ENCODE measurements at places on chromosomes 11 and 22.

- no peak for DNase-seq
Measured at GRCh38 chr11:10514202-10514601, 26.8 kb downstream of the RNF141 start.

DNA sequence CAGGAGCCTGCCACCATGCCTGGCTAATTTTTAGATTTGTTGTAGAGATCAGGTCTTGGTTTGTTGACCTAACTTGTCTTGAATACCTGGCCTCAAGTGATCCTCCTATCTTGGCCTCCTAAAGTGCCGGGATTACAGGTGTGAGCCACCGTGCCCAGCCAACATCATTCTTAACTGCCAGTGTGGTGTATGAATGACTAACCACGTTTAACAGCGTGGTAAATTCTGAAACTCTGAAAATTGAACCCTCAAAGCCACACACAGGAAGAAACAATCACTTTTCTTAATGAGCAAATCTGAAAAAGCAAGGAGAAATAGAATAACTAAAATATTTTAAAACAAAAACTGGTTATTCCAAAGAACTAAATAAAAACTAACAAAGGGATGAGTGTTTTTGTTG, 7.4 kb downstream of the TMEM9B start:
- no peak for DNase-seq

- no peak for DNase-seq
Measured at GRCh38 chr22:37260901-37261336, 16.9 kb upstream of the RAC2 start.

- no peak for DNase-seq
Measured at GRCh38 chr22:47628477-47629272, 866.2 kb downstream of the TBC1D22A start.

GRCh38 chr11:42870480-42870879, 441.3 kb upstream of the API5 start:
- DNase-seq: no peak

- DNase-seq: no peak
Measured at GRCh38 chr22:23187871-23188700, 7.8 kb downstream of the BCR start.

GRCh38 chr11:1931341-1932104, 12.0 kb downstream of the TNNT3 start:
- no peak for DNase-seq

DNA sequence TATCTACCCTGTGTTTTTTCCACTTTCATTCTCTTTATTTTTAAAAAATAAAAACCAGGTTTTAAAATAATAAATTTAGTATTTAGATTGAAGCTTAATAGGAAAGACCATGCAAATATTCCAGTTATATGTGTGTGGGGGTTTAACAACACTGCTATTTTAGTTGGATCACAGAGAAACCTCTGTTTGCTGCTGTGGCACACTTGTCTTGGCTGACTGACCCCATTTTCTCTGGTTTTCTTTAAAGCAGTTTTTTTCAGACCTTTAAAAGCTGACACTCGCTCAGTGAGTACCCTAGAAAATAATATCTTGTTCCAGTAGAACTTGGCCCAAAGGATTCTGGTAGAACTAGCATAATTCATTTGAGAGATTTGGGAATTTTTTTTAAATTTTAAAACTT, 31.6 kb downstream of the ACER3 start:
- DNase-seq: no peak

- no peak for DNase-seq
Measured at GRCh38 chr11:116913000-116913399, 75.6 kb upstream of the APOA1 start.

- DNase-seq: no peak
Measured at GRCh38 chr11:77055101-77055561, 11.6 kb upstream of the CAPN5 start.

DNA sequence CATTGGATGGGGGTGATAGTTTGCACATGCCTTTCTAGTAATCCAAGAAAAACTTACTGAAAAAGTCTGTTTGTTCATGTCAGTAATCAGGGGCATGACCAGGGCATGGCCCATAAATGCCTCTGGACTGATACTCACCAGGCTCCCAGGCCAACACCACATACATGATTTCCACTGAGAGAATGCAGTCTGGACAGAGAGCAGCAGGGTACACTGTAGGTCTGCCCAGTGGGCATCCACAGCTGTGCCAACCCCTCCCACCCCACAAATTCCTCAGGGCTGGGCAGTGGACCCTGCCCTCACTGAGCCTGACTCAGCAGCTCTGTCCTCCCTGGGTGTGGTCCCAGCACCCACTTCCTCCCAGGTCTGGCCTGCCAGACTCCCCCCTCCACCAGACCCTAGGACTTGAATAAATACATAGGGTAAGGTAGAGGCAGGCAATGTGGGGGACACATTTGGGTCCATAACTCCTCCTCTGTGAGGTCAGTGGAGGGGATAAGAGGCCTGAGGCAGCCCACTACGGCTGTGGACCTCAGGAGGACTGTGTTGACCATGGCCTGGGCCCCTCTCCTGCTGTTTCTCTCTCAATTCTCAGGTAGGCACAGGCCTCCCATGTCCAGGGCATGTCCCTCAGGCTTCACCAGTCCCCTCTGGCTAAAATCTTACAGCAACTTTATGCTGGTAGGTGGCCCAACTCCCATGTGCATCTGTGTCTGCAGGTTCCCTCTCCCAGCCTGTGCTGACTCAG, 92.2 kb upstream of the TOP3B start:
- DNase-seq: no peak

DNA sequence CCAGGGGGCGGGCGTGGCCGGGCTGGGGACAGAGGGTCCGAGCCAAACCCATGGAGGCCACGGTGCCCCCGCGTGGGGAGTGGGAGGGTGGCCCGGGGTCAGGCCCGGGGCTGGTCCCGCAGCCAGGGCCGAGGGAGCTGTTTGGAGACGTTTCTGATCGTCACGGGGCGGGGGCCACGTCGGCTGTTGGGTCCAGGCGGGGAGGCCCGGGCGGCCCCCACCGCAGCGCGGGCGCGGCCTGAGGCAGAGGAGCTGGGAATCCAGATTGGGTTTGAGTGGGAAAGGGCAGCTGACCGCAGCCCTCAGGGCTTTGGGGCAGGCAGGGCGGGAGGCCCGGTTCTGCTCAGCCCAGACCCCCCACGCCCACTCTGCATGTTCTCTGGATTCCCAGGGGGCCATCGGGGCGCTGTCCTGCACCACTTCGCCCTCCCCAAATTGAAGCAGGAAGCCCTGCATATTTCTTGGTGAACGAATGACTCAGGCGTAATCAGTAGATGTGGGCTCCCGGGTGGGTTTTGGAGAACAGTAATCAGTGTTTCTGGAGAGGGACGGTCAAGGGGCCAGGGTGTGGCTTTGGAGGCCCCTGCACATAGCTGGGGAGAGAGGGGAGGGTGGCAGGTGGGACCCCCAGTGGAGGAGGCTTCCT, 583 bp downstream of the MRPL23 start:
- DNase-seq: no peak

DNA sequence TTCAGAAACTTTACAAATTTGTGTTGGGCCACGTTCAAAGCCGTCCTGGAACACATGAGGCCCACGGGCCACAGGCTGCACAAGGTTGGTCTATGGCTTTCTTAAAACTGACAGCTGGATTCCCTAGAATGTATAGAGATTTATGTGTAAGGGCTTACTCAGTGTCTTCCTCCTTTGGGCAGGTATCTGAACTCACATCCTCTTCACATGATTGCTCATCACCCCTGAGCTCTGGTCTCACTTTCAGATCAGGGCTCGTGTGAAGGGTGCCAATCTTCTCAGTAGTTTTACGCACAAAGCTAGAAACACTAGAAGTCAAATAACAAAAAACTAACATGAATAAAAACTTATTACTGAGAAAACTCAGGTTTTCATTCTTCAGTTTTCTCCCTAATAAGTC, 27.1 kb downstream of the HPS5 start:
- DNase-seq: no peak

- DNase-seq: no peak
Measured at GRCh38 chr11:77081976-77082836, 15.4 kb downstream of the CAPN5 start.

DNA sequence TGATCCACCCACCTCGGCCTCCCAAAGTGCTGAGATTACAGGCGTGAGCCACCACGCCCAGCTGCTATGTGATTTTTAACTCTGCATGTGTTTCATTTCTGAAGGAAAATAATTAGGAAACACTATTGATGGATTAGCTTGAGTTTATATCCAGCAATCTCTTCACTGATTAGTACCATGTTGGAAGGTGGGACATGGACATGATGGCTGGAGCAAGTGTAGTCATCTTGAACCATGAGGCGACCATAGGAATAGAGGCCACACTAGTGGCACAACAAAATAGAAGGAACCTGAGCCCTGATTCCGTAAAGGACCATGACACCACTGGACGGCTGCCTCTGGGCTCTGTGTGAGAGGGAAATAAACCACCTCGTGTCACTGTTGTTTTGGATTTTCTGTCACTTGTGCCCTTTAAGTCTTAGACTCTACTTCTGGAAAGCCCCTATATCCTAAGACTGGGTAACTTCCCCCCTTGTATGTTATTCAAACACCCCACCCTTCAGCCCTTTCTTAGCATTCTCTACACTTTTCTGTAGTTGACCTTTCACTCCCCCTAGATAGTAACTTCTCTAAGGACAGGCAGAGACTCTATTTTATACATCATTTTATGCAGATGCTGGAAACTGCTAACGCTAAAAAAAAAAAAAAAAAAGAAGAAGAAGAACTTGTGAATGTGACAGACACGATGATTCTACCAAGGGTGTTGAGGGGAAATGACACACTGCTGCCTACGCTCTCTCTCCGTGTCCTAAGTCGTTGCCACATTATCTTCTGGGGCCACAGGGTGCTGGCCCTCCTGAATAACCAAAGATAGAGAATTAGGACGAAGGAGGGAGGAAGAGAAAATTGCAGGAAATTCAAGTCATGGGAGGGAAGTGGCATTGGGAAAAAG, 2.7 kb upstream of the VPS37C start:
- DNase-seq: no peak

GRCh38 chr22:26585104-26585790, 4.7 kb downstream of the TPST2 start:
- DNase-seq: no peak

DNA sequence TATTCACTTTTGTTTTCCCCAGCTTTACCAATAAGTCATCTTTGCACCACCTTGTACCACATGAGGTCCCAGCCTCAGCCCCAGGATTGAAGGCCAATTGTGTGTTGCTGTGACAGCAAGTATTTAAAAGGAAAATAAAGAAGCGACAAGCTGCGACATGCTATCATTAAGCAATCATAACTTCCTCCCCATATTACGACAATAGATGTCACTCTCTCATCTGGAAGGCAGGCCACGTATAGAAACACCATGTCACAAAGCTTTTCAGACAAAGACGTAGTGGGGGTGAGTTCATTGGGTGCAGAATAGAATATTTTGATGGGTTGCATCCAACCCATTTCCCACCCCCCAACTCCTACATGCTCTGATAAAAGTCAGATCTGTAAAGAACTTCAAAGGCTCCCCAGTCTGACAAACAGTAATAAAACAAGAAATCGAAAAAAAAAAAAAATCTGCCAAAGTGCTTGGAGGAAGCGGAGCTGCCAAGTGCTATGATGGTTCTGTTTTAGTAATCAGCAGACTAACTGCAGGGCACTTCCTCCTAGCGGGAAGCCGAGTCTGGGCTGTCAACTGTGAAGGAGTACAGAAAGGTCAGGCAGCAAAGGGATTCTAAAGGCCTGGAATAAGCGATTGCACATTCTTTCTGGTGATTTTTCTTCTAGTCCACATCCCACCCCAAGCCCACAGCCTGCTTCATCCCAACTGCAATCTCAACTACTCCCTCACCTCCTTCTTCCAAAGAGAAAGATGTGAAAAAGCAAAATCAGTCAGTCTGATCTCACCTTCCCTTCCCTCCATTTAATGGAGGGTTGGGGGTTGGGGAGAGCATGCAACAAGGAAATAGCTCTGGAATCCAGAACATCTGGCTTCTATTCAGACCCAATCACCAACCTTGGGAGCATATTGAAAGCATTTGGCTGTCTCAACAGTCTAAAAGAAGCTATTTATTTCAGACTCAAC, 131.4 kb upstream of the UBASH3B start:
- DNase-seq: no peak

- DNase-seq: no peak
Measured at GRCh38 chr11:9817191-9817590, 153.3 kb downstream of the SWAP70 start.

- DNase-seq: no peak
Measured at GRCh38 chr11:83549984-83550667, 264.0 kb upstream of the CCDC90B start.

DNA sequence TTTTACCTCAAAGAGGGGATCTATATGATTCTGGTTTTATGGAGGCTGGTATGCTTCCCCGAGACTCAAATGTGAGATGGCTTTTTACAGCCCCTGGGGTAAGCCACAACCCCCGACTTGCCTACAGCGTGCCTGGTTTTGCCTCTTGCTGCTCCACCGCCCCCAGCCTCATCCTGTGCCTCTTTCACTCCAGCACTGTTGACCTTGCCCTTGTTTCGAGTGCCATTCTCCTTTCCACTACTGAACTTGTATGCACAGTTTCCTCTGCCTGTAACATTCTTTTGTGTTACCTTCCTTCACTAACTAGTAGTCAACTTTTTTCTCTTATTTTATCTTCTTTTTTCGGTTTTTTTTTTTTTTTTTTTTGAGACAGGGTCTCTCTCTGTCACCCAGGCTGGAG, 219.0 kb upstream of the ZBED5 start:
- DNase-seq: no peak

DNA sequence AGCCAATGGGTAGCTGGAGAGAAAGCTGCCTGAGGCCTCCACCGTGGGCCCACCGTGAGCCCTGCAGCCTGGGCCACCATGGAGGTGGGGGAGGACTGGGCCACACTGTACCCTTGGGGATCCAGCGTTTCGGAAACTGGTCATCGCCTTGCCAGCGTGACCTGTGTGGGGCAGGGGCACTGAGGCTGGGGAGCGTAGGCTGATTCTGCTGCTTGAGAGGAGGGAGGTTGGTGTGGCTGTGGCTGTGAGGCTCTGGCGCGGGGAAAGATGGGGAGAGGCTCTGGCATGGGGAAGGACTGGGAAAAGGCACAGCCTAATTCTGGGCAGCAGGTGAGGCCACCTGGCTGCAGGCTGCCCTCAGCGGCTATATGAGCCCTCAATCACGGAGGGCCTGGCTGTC, 12.6 kb upstream of the TTLL12 start:
- DNase-seq: no peak

- DNase-seq: no peak
Measured at GRCh38 chr11:106848526-106848925, 169.8 kb downstream of the GUCY1A2 start.
